ENCODE measurements at places on chromosomes 2 and 18.

GRCh38 chr2:187877391-187877790 lies 323.2 kb upstream of the TFPI start:
- DNase-seq = no peak

- no peak for DNase-seq
These were observed 152.4 kb upstream of the NCK2 start for GRCh38 chr2:105592288-105592687.

DNA sequence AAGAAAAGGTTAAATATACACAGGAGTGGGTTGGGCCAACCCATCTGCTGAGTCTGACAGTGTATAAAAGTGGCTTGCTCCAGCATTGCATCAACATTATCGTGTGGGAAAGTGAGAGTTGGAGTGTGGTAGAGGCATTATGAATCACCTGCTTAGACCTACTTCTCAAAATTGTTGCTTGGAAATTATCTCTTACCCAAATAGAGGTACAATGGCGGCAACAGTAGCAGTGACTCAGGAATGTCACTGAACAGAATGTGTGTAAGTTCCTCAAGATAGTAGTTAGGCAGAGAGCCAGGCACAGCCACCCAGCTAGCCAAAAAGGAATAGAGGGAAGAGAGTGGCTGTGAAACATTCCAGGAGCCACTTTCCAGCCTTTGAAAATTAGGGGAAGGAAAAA lies 616.0 kb downstream of the NUP35 start:
- no peak for DNase-seq

DNA sequence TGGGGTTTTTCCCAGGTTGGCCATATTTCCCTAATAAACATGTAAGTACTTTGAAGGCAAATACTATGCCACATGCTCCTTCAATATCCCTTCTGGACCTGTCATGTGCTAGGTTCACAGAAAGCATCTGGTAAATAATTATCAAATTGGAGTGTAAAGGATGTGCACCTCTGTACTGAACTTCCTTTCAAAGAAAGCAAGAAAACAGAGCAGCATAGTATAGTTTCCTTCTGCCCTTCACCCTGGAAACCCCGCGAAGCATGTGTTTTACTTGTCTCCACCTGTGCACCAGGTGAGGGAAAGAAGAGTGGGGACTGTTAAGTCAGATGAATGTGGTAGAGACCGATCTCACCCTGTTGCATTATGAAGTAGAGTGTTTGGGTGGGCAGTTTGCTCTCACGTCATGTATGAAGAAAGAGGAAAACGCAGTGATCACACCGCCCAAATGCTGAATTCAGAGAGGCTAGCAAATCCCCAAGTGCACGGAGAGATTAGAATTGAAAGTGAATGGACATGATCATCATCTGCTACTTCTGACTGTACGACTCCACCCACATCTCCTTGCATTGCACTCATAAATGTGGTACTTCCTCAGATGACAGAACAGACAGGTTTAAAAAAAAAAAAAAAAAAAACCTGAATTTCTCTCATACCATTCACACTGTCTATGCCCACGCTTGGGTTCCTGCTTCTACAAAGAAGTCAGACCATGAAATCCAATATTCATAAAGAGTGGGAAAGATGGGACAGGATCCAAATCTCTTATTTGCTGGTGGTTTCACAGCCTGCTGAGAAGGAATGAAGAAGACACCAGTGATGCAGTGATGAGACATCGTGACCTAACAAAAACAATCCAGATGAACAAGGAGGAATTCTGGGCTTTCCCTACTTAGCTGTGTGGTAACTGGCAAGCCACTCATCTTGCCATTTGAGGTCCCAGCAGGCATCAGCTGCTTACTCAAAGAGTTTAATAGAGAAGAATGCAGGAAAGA lies 448.6 kb downstream of the BCL11A start:
- no peak for DNase-seq

GRCh38 chr2:206482123-206482522 lies 38.8 kb downstream of the ADAM23 start:
- DNase-seq = no peak

- DNase-seq = no peak
These were observed 145.8 kb upstream of the ACAA2 start for GRCh38 chr18:49959176-49959575.

DNA sequence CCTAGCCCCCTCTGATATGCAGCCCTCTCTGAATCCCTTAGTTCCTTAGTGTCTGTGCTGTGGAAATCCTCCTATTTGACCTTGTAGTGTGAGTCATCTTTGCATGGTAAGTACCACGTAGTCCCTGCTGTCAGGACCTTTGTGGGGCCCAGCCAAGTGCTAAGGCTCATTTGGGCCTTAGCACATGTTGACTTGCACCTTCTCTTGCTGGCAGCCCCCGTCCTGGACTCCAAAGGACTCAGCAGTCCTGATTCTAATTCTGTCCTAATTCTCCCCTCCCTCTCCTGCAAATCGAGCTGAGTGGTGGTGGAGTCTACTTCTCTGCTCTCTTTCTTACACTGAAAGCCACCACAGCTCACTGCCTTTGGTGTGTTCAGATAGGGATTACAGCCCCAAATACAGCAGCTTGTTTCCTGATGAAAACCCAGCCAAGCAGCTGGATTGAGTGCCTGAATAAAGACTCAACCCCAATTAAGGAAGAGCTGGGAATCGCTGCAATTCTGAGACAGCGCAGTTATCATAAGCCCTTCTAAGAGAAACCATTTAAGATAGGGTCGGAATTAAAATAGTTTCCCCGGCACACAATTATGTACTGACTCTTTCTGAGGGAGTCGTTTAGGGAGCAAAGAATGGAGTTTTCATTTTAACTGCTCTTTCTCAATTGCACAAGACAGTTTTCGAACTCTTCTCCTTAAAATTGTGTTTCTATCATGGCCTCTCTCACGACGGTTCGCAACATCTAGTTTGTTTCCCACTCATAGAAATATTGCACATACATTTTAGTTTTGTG lies 215.6 kb upstream of the TNP1 start:
- no peak for DNase-seq

- no peak for DNase-seq
These were observed 210.9 kb downstream of the DYM start for GRCh38 chr18:49249521-49249920.

GRCh38 chr2:233853353-233853752 lies 982 bp downstream of the HJURP start:
- no peak for DNase-seq

- DNase-seq = peak; percentile 76
These were observed 165.8 kb downstream of the TNS1 start for GRCh38 chr2:217836901-217837491.

GRCh38 chr2:61450144-61450543 lies 20.7 kb downstream of the USP34 start:
- no peak for DNase-seq

DNA sequence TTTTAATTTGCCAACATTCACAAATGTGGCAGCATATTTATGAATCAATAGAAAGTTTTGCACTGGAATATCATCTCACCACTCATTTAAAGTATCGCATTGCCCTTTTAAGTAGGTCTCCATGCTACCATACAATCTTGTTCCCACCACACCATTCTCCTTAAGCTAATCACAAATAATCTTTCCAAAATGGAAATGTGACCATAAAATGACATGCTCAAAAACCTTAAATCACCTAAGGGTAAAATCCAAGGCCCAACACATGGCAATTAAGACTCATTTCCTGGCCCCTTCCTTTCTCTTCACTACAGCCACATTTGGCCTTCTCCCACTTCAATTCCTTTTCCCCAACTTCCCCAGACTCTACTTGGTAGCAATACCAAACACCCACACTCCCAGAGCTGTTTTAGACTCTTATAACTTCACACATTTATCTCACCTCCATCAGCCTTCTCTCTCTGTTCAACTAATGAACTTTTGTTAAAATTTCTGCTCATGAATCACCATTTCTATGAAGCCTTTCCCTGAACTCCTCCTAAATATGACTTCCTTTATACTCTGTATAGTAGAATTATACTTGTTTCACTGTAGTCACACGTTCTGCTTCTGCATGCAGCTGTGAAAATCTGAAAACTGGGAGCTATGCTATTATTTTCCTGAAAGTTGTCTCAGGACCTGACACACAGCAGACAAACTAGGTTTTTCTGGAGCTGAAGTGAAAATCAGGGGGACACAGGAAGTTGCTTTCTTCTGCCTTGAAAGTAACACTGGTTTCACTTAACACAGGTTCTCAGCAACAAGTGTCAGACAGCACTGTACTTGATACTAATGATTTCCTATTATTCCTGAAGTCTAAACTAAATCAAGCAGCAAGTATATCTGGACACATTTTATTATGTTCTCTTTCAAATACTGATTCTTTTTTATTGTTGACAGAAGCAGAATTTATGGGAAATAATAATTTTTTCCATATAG lies 303.9 kb downstream of the ZEB2 start:
- no peak for DNase-seq

GRCh38 chr2:224650815-224651439 lies 65.2 kb downstream of the CCDC195 start:
- DNase-seq = peak; percentile 51

DNA sequence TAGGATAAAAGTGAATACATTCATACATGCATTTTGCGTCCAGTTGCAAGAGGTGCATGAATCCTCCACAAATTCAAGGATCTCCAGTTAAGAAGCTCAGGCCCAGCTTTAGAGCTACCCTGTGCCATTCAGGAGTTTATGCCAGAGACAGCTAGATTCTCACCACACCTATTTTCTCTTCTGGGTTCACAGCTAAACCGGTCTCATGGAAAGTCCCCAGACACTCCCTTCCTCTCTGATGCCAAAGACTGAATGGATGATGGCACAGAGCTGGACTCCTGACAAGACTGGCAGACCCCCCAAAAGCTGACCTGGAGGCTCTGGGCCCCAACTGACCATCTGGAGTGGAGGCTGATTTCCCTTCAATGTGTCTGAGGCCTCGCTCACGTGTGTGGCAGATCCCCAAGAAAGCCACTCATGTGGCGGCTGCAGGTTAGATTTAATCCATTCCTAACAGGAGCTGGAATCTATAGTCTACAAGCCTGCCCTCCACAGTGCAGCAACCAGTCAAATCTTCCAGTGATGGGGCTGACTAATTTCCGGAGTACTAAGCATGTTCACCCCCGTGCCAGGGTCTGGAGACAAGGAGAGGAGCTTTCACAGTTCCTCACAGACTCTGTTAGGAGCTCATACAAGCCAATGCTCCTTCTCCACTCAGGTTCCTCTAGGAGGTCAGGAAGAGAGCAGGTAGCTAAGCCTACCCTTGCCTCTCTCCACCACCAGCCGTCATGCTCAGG lies 257.1 kb downstream of the BCL11A start:
- no peak for DNase-seq

- no peak for DNase-seq
These were observed 99.8 kb downstream of the SH3BP4 start for GRCh38 chr2:235051436-235052260.

DNA sequence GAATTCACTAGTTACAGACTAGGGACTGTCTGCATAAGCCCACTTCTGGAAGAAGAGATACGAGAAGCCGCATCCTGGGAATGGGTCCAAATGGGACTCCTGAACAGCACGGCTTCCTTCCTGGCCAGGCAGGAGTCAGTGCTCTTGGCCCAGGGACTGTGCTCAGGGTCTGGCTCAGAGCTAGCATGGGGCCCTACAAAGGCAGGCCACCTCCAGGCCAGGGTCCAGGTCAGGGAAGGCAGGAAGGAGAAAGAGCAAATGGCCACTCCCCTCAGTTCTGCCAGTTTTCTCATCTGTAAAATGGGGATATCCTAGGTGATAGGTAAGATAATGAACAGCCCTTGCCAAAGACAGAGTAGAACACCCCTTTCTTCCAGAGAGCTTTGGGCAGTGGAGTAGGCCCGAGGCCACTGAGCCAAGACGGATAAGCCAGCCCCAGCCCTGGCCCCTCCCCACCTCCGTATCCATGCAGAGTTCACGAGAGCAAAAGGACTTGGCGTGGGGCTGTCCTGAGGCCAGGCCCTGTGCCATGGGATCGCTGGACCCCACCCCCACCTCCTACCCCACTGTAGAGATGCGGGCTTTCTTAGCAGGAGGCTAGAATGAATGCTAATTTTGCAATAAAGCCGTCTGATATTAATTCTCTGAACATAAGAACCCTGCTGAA lies 190.1 kb downstream of the MGAT5 start:
- no peak for DNase-seq

- no peak for DNase-seq
These were observed 13.2 kb downstream of the EVA1A start for GRCh38 chr2:75547345-75548035.

GRCh38 chr2:28610583-28611201 lies 114.8 kb downstream of the PLB1 start:
- no peak for DNase-seq

DNA sequence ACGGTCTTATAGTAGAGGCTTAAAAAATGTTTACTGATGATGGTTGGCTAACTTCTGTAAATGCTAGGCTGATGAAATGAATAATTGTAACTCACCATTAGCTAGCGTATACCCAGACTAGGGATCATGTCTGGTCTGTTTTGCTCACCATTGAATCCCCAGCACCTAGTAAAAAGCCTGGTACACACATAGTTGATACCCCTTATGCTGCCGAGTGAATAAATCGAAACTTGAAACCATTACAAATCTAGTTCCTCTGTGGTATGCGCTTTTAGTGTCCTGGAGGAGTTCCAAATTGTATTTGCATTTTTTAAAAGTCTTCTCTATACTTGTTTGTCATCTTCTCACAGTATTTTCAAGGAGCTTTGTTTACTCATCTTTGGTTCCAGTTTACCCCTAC lies 1.3 kb downstream of the TAF1B start:
- no peak for DNase-seq

- no peak for DNase-seq
These were observed 13.0 kb upstream of the RMDN2 start for GRCh38 chr2:37912056-37912455.
